Mesendoderm (in vitro differentiated cells): ENCODE measurements at places on chromosomes 3 and 15.

DNA sequence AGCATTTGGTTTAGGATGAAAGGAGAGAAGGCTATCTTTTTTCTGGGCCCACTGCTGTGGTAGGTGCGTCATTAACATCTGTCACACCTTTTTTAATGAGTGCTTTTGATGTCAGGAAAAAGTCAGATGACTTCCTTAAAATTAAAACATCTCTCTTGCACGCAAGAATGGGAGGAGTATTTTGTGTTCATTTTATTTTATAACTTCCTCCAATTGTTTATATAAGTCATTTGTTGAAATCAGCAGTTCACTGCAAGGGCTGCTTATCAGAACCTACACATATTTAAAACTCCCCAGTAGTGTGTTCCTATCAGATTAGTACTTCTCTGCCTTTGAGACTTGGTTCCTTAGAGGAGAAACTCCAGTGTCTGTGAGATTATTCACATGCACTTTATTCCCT, 143.8 kb downstream of the NEO1 start:
- DNase-seq, result peak; percentile 34

GRCh38 chr3:115040673-115041286, 106.3 kb downstream of the ZBTB20 start:
- peak; percentile 26 for DNase-seq

GRCh38 chr3:138638641-138639040, 30.1 kb downstream of the FAIM start:
- no peak for DNase-seq

DNA sequence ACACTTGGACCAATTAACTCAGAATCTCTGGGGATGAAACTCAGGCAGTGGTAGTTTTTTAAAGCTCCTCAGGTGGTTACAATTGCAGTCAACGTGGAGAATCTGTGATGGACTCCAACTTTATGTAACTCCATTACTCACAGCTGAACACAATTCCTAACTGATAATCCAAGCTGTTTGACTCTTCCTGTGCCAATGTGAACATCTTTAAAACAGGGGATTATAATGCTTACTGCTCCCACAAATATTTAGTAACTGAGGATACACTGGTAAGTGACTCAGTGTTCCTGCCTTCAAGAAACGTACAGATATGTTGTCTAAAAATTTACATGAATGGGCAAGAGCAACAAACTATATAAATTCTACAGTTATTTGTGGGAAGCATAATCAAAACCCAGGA, 85.6 kb downstream of the OSBPL10 start:
- no peak for DNase-seq

DNA sequence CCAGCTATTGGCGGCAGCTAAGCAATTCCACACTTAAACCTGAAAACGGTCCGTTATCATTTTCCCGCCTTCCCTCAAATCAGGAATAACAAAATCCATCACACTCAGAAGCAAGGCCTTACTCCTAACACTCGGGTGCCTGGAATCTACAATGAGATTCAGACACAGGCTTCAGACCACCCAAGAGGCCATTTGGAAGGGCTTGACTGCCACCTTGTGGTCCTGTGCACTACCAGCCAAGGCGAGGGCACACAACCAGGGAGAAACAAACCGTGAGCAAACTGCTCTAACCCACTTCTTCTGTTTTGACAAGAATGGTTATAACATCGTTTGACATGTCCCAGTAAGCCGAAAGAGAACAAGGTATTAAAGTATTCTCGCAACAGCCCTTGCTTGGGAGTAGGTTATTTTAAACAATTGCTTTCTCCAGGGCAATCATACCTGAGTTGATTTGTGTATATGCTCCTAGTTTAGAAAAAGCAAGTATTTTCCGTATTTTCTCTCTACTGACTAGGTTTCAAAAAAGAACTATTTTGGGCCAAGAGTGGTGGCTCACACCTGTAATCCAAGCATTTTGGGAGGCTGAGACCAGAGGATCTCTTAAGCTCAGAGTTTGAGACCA, 40.1 kb upstream of the TAFA4 start:
- DNase-seq, result peak; percentile 88

- DNase-seq, result no peak
These were observed 680.6 kb downstream of the SQOR start for GRCh38 chr15:46315434-46315833.

DNA sequence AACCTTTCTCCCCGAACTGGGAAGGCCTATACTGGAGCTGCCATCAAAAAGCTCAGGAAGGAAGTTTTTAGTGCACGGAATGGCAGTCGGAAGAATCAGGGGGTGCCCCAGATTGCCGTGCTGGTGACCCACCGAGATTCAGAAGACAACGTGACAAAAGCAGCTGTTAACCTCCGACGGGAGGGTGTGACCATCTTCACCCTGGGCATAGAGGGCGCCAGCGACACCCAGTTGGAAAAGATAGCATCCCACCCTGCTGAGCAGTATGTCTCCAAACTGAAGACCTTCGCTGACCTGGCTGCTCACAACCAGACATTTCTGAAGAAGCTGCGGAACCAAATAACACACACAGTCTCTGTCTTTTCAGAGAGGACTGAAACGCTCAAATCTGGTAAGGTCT, 48.2 kb downstream of the COL6A6 start:
- no peak for DNase-seq

DNA sequence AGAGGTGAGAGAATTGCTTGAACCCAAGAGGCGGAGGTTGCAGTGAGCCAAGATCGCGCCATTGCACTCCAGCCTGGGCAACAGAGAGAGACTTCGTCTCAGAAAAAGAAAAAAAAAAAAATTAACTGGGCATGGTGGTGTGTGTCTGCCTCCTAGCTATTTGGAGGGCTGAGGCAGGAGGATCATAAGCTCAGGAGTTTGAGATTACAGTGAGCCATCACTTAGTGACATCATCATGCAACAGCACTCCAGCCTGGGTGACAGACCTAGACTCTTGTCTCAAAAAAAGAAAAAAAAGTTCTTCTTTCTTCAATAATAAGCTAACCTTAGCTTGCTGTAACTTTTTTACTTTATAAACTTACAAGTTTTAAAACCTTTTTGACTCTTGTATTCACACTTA, 99.8 kb downstream of the SLMAP start:
- peak; percentile 8 for DNase-seq

- no peak for DNase-seq
These were observed 530.7 kb downstream of the EPHB1 start for GRCh38 chr3:135325726-135326235.

DNA sequence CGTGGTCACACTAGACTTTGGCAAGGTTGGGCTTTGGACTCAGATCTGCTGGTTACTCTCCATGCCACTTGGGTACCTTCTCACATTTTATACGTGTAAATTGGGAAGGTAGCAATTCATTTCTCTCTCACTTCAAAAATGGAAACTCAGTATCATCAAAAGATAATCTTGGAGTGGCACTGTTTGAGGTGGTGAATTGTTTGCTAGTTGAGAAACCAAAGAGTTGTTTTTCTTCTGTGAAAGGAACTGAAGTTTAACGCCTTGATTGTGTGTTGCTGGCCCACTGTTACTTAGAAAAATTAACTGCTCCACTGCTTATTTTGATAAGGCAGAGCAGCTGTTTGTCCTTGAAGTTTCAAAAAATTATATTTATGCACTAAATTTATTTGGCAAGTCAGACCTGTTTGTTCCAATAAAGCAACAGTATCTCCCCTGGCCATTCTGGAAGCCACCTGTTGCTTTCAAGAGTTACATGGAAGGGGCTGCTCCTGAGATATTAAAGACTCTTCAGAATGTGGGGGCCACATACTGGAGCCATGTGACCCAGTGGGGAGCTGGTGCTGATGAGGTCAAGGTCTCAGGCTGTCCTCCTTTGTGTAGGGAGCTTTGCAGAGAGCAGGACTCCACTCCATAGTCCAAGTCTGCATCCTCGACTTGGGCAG, 16.2 kb downstream of the PLCL2 start:
- no peak for DNase-seq

GRCh38 chr3:154668187-154668586, 238.2 kb upstream of the GPR149 start:
- DNase-seq, result no peak

GRCh38 chr15:72983801-72984545, 68.3 kb upstream of the NEO1 start:
- DNase-seq, result no peak

DNA sequence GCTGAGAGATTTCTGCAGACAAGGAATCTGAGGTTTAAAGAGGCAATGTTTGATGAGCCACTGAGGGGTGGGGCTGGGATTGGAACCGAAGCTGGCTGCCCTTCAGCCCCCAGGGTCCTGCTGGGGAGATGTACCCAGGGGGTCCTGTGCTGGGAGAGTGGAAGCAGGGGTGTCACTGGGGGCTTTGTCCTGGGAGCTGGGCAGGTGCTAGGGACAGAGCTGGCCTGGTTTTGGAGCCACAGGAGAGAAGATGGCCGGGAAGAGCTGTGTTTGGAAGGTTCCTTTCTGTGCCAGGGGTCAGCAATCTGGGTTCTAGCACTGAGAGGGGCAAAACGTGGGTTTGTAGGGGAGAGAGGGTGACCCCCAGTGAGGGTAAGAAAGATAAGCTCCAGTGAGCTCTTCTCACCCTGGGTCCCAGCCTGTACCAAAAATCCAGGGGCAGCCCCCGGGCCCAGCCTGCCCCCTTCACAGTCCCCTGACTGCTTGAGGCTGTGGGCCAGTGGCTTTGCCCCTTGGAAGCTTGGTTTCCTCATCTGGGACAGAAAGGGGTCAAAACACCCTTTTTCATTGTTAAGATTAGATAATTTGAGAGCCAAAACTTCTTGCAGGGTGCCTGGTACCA, 69.6 kb downstream of the SMAD3 start:
- no peak for DNase-seq

DNA sequence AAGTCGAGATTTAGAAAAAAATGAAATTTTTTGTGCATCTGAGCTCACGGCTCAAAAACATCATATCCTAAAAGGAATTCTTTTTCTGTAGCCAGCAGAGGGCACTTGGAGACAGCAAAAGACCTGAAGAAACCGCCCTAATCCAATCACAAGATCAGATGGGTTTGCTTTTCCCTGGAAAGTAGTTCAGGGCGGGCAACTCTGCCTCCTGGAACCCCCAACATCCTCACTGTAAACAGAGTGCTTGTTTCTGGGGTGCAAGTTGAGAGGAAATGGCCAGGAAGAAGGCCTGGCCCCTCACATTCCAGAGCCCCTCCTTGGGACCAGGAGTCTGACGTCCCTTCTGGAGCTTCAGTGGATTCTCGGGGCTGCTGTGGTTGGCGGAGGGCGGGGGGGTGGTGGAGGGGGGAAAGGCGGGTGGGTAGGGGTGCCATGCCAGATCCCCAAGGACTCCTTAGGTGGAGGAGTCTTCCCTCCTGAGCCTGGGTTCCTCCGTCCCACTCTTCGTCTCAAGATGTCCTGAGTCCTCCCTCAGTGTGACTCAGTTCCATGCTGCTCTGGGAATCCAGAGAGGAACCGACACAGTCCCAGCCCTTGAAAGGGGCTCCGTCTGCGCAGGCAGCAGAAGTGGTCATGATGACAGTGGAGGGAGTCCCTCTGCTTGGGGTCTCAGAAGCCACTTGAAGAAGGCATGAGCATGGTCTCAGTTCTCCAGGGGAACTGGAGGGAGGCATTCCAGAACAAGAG, 35.9 kb downstream of the CCK start:
- DNase-seq, result peak; percentile 76

DNA sequence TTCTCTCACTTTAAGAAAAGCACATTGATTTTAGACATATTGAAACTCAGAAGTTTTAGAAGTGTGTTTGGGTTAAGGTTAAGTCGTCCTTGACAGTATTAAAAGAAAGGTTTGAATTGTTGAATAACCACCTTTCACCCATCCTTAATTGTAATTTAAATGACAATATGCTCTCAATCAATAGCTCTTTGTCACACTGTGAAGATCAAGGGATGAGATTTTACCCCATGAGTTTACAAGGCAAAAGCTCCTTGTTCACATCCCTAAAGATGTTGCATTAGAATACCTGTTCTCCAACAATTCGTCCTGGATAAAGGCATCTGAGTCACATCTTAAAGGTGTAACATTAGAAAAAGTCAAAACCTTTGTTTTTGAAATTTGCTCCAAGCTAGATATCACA, 220.4 kb upstream of the MDFIC2 start:
- DNase-seq, result peak; percentile 5

DNA sequence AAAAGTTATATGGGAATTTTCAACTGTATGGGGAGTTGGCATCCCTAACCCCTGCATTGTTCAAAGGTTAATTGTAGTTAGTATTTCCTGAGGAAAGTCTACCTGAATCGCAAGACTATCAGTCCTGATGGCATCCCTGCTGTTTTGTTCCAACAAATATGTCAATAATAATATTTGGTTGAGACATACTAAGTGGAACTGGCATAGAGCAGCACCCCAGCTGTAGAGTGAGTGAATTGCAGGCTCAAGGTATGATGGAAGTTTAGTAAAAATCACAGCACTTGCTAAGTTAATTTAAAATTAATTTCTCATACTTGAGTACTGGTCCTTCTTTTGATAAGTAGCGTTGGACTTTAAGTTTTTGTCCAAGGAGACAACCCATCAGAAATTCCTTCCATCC, 18.0 kb upstream of the COMMD2 start:
- no peak for DNase-seq
